ENCODE measurements at places on chromosomes 2 and 18. TPM values are rescaled to one million over a fixed set of nuclear protein-coding genes. Genes with fewer than 3 reads are reported as not detected.

The WDR33 gene
- 28.9 TPM for total RNA-seq

The DPP10 gene
- total RNA-seq: 6.3 TPM

The IFIH1 gene
- 6.2 TPM for total RNA-seq

The ZAP70 gene
- 1.1 TPM for total RNA-seq

The SIX3 gene
- total RNA-seq: 0.22 TPM

The ALPI gene
- not detected for total RNA-seq

The CRYGD gene
- total RNA-seq: not detected

The DSG1 gene
- total RNA-seq: not detected

The PPP1R1C gene
- 0.88 TPM for total RNA-seq

The CNGA3 gene
- 0.59 TPM for total RNA-seq

The IL1R1 gene
- total RNA-seq: 24.6 TPM

The TMEM178A gene
- 0.93 TPM for total RNA-seq

The FAM110C gene
- 10.1 TPM for total RNA-seq

The EVX2 gene
- not detected for total RNA-seq

The BCL2L11 gene
- 10.6 TPM for total RNA-seq

The SEPTIN10 gene
- total RNA-seq: 18.3 TPM

The COL4A4 gene
- 4.4 TPM for total RNA-seq

The ARHGAP15 gene
- total RNA-seq: 0.83 TPM

The PAX3 gene
- total RNA-seq: not detected

The CRYBA2 gene
- total RNA-seq: 8.8 TPM

The RBM45 gene
- 5.8 TPM for total RNA-seq

The IL1RN gene
- total RNA-seq: not detected

The TCF7L1 gene
- 1.5 TPM for total RNA-seq

The EN1 gene
- total RNA-seq: not detected

The PLGLB2 gene
- not detected for total RNA-seq

The ALK gene
- total RNA-seq: 0.09 TPM

The MALL gene
- 12.9 TPM for total RNA-seq

The TMEM182 gene
- total RNA-seq: 2.9 TPM

The SOX11 gene
- total RNA-seq: not detected

The TGFA gene
- 5.1 TPM for total RNA-seq

The TLX2 gene
- total RNA-seq: not detected

The ASB1 gene
- total RNA-seq: 15.3 TPM

The MYO1B gene
- total RNA-seq: 54.4 TPM

The CFAP65 gene
- 0.12 TPM for total RNA-seq

The PSD4 gene
- total RNA-seq: 37.6 TPM

The CD8B2 gene
- total RNA-seq: not detected

The SS18 gene
- total RNA-seq: 18.4 TPM

The STAM2 gene
- 16.7 TPM for total RNA-seq

The DCDC2C gene
- not detected for total RNA-seq
